Breast epithelium (tissue), 4 donors: ENCODE measurements at places on chromosomes 4 and X. TPM values are rescaled to one million over a fixed set of nuclear protein-coding genes. Genes with fewer than 3 reads are reported as not detected.

DNA sequence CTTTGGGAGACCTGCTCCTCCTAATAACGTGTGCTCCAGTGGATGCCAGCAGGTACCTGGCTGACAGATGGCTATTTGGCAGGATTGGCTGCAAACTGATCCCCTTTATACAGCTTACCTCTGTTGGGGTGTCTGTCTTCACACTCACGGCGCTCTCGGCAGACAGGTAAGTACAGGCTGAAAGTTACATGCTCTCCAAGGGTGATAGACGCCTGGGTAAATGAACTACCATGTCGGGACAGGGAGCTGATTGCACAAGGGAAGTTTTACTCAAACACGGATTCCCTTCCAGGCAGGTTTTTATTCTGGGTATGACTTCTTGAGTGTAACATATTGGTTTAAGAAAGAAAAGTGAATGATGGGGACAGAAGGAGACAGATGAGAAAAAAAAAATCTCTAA, 836 bp downstream of the GRPR start:
- no peak for DNase-seq

RTL9 gene
- 0.32 TPM for total RNA-seq

- DNase-seq, result no peak
These were observed 47.5 kb downstream of the FGF13 start for GRCh38 chrX:138664016-138664415.

GRCh38 chrX:13015536-13016236, 28.7 kb downstream of the FAM9C start:
- no peak for DNase-seq

PGAM4 gene
- not detected for total RNA-seq

GRCh38 chr4:113996599-113997177, 17.2 kb upstream of the ARSJ start:
- DNase-seq, result no peak

- no peak for DNase-seq
These were observed 88.4 kb downstream of the WDFY3 start for GRCh38 chr4:84878090-84878489.

CSAG2 gene
- total RNA-seq, result not detected

DNA sequence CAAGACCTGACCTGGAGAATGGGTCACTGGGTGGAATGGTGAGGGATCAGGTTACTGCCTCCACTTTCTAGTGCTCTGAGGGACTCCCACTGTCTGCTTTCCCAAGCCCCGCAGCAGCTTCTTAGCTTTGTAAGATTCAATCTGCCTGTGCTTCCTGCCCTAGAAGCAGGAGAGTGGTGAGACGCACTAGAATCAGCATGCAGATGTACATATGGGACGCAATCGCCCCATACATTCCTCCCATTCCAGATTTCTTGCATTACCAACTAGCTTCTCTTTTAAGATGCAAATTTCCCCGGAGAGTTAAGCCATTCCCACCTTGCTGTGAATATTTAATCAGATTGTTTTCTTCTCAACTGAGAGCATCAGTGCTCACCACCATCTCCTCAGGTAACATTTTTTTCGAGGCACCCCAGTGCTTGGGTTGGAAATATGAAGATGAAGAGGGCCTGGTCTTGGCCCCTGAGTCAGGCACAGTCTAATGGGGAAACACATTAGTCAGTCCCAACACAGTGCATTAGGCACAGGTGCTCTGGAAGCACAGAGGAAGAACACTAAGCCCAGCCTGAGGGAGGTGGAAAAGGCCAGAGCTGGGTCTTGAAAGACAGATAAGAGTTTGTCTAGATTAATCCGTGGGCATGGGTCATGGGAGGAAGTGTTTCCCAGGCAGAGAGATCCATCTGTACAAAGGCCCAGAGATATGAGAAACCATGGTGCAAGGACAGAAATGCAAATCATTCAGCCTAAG, 66.7 kb upstream of the PRPS1 start:
- no peak for DNase-seq

ZNF732 gene
- 0.16 TPM for total RNA-seq

DNA sequence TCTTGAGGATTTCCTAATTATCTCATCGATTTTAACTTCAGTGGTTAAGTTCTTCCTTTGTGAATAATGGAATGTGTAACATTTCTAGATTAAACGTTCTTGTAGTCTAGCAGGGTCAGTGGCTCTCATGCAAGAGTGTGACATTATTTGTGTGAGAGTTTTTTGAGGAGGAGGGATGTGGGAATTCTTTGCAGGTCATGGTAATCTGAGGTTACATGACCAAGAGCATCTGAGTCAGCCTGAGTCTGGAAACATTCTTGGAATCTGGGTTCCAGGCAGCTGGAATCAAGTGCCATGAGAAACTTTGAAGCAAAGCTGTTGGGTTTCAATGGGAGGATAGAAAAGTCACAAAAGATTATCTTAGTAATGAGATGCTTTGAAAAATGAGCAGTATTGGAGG, 49.5 kb downstream of the GK start:
- DNase-seq, result no peak

GRCh38 chr4:38568768-38569167, 95.2 kb upstream of the KLF3 start:
- DNase-seq, result no peak

- no peak for DNase-seq
These were observed 296.6 kb upstream of the SLC7A11 start for GRCh38 chr4:138538743-138539142.

MAGEA4 gene
- not detected for total RNA-seq

GRCh38 chrX:44234116-44234515, 109.4 kb downstream of the EFHC2 start:
- DNase-seq, result no peak

DNA sequence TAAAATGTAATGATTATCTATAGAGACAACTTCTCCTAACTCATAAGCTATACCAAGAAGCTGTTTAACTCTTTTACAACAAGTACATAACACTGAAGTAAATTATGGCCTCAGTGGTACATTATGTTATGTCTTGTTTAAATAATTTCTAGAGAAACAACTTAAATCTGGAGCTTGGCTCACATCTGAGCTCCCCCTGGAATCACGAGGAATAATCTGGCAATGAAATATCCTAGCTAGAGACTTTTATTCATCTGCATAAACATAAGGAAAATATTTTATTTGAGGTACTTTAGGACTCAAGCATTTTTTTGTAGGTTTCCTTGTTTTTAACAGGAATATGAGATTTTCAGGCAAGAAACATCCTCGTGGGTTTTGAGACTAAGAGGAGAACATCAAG, 354.7 kb upstream of the SLC7A11 start:
- DNase-seq, result no peak

FAM133A gene
- 0.15 TPM for total RNA-seq

DNA sequence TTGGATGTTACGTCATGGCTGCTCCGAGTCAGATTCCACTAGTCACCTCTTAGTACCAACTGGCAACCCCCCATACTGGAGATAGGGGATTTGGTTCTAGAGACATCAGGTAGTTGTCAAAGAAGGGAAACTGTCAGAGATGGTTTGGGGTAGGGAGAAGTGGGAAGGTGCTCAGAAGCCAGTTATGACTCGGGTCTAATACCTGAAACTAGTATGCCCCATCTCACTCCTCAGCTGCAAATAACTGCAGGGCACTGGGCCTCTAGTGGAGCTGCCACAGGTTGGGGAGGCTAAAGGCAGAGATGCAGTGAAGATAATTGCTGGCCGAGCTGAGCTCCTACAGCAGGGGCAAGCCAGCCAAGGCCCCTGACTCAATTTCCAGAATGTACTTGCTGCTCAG, 30.0 kb downstream of the OTUD6A start:
- no peak for DNase-seq

DNA sequence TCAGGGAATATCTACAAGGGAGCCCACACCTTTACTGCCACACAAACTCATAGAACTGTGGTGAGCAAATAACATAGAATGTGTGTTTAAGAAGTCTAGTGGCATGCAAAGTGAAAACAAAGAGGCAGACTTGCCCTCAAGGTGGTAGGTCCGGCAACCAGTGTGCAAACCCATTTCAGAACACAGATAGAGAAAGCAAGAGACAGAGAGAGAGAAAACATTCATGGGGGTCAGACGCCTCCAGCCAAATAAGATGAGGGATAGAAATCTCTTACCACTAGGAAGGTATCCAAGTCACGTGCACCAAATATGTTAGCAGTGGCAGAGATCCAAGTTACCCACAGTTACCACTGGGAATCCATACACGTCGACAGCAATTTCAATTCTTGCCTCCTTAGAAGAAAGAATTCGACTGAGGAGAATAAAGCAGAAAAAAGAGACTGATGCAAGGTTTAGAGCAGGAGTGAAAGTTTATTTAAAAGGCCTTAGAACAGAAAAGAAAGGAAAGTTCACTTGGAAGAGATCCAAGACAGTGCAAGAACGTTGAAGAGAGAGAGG, 252.8 kb downstream of the NAP1L3 start:
- DNase-seq, result no peak

DNA sequence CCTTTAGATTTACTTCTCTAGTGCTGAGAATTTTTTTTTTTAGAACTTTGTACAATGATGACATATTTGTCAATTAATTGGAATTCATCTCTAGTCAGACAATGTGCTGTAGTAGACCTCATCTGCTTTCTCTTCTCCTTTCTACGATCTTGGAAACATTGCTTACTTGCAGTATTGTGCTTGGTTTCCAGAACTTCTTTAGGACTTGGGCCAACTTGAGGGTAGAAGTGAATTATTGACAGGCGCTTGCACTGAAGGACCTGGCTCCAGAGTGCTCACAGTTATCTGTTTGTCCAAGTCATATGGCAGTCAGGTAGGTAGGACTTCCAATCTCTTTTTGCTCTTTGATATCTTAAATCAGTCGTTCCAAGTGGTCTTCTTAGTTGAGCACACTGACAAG, 39.6 kb downstream of the FNIP2 start:
- DNase-seq, result no peak

DIAPH2 gene
- total RNA-seq, result 66.4 TPM

PDE5A gene
- 7.5 TPM for total RNA-seq

DNA sequence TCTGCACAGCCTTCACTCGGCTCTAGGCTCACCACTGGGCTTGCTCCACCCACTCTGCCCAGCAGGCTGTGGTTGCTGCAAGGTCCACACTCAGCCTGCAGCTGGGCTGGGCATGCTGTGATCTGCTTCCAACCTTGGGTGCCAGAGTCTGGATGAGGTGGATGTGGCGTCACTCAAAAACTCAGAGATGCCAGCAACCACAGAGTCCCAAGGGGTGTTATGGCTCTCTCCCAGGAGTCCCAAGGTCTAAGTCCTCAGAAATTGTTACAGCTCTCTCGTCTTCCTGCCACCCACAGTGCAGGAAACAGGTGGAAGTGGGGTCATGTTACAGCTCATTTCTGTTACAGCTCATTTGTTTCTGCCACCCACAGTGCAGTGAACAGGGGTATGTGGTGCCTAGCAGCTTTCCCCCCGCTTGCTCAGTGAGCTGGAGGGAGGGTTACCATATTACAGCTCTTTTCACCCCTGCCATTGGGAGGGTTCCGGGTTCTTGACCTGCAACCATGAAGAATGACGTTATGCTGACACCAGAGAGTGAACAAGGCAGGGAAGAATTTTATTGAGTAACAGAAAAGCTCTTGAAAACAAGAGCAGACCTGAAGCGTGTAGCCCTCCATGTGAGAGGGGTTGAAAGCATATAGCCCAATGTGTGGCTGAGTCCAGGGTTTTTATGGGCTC, 893.9 kb downstream of the PCDH7 start:
- no peak for DNase-seq

GRCh38 chr4:113468165-113469022, 293.1 kb downstream of the CAMK2D start:
- peak; percentile 30 for DNase-seq

GRCh38 chr4:168793542-168793941, 216.5 kb downstream of the CBR4 start:
- no peak for DNase-seq

GRCh38 chrX:9341291-9342201, 123.3 kb upstream of the TBL1X start:
- peak; percentile 30 for DNase-seq

DNA sequence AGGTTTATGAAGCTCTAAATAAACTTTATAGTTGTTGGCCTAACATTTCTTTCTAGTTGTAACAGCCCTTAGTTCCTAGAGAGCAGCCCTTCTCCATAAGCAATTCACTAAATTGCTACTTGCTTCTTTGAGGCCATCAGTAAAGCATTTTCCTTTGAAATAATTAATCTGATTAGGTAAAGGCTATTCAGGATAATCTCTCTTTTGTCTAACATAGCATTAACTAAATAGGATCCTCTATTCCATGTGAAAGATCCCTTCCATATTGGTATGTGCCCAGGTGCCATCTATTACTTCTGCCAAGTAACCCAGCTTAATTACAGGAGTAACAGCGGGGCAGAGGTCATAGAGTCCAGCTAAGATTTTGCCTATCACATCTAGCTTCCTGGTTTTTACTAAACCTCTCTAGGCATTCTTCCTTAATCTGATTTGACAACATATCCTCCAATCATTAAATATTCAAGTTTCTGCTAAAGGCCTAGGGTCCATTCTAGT, 1408.0 kb downstream of the PCDH18 start:
- DNase-seq, result no peak

DNA sequence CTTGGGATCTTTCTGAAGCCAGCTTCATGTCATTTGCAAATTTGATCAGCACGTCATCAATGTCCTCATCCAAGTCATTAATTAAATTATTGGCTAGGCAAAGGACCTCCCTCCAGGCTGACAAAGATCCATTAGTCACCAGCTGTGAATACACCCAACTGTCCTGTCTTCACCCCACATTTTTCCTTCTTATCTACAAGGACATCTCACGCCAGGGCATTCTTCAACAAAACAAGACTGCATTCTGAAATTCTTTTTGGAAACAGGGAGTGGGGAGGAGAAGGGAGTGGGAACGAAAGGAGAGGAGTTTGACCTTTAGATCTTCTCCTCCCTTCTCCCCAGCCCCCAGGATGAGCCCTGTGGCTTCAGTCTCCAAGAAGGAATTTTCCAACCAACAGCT, 32.7 kb downstream of the NLGN3 start:
- no peak for DNase-seq

JCHAIN gene
- total RNA-seq, result 700 TPM

DNA sequence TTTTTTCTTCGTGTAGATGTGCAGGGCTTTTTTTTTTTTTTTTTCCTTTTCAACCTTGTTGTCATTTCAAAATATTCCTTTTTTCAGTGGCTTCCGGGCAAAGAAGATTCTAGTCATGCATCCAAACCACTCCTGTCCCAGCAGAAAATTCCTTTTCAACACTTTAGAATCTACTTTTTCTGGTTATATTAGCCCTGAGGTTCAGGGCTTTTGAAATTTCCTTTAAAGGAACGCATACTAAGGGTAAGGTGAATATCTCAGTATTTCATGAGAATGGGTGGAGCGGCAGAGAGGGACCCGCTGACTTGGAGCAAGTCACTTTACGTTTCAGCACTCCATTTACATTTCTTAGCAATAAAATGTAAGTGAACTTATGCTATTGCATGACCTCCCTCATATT, 15.6 kb upstream of the TENM3 start:
- no peak for DNase-seq

DNA sequence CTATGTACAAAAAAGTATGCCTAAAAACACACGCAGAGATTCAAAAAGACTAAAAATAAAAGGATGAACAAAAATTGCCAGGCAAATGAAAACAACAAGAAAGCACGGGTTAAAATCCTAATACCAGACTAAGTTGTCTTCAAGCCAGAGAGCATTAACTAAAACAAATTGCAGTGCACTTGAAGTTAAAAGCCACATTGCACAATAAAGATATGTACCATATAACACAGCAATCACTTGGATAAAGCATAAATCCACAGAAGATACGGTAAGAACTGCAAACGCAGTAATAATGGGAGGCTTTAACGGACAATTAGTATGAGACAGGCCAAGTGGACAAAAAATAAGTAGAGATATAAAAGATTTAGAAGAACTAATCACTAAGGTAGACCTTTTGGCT, 14.9 kb downstream of the CCDC158 start:
- no peak for DNase-seq

DKK2 gene
- total RNA-seq, result 1.6 TPM

CT45A3 gene
- total RNA-seq, result not detected
